ENCODE measurements at places on chromosomes 11 and 22.

DNA sequence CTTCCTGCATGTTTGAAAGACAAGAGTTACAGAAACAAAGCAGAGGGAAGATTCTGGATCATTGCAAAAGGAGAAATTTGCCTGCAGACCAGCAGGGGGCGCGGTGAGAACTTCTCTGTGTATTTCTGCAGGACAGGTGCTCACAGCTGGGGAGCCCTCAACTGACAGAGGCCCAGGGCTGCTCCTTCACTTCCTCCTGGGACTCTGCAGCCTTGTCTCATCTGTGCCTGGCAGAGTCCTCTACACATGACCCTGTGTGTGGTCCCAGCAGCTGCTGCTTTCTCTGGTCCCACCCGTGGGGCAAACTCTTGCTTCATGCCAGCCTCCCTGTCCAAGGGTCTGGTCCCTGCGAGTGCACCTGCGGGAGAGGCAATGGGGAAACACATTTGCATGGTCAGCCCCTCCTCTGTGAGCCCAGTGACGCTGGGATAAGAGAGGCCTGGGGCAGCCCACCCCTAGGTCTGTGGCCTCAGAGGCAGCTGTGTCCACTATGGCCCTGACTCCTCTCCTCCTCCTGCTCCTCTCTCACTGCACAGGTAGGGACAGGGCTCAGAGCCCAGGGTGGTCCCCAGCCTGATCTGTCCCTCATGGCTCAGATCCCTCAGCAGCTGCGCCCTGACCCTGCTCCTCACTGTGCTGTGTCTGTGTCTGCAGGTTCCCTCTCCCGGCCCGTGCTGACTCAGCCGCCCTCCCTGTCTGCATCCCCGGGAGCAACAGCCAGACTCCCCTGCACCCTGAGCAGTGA is 43.2 kb upstream of the VPREB1 start:
- peak; percentile 53 for DNase-seq

GRCh38 chr11:117454564-117454917 is 126.9 kb downstream of the CEP164 start:
- no peak for DNase-seq

DNA sequence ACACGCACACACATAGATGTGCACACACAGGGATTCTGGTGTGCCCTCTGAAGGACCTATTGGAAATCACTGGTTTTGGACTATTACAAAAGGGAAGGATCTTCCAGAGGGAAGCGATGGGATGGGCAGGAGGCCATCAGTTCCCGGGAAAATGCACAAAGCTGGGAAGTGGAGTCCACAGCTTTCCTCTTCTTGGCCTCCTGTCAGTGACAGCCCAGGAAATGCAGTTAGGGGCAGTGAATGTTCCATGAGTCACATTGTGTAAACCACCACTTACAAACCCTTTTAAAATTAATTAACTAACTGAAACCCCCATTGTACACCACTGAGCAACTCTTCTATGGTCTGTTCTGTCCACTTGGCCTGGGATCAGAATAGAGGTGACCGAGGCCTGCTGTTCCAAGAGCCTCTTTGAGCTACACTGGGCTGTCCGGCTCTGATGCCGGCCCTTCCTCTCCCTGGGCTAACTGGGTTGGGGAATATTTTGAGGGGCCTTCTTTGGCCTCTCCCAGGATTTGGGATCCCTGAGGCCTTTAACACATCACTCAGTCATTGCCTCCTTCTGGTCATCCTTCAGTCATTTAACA is 137.7 kb downstream of the FEZ1 start:
- DNase-seq = no peak

DNA sequence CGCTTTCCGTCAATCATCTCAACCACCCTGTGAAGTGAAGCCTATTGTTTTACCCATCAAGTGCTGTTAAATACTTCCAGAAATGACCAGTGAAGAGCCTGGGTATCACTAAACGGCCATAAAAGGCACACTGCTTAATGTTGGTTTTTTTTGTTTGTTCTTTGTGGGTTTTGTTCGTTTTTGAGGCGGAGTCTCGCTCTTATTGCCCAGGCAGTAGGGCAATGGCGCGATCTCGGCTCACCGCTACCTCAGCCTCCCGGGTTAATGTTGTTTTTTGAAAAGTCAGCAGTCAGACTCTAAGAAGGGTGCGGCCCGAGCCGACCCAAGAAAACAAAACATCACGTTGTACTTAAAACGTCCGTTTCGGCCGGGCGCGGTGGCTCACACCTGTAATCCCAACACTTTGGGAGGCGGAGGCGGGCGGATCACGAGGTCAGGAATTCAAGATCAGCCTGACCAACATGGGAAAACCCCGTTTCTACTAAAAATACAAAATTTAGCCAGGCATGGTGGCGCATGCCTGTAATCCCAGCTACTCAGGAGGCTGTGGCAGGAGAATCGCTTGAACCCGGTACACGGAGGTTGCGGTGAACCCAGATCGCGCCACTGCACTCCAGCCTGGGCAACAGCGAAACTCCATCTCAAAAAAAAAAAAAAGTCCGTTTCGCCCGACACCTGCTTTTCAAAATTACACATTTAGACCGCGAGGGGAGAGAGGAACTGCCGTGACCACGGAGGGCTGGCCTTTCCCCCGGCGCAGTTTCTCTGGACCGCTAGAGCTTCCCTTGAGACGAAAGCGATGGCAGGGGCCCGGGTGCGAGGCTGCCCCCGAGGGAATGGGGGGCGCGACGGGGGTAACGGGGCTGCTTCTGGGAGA is 714 bp downstream of the CD59 start:
- DNase-seq = peak; percentile 45

DNA sequence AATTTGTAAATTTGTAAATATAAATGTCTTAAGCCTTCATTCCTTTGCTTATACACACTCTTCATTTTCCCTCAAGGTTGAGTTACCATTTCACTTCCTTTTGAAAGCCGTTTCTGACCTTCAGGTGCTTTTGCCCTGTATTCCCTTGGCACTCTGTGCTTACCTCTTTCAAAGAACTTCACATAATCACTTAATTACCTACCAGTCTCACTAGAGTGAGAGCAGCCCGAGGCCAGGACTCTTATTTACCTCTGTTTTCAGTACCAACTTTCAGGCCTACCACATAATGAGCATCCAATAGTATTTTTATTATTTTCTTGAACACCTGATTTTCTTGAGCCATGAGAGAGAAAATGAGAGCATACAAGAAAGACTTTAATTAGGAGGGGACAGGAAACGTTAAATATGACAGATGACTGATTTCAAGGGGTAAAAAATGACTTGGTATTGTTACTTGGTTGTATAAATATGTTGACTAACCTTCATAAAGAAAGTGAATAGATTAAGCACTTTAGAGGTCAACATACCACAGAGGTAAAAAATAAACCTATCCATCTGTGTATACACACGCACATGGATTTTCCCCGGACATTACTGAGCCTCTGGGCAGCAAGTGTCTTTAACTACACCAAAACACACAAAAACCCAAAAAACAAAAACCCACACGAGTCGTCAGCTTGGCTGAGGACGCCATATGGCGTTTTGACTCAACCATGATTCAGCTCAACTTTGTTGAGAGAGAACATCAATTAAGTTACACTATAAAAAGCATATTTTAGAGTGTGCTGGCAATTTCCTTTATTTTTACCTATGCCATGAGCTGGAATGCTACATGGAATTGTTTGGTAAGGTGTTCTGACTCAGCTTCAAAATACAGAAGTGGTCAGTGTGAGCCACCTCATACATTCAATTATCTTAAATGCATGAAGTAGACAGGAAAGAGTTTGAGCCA is 7.6 kb downstream of the ATXN10 start:
- no peak for DNase-seq

DNA sequence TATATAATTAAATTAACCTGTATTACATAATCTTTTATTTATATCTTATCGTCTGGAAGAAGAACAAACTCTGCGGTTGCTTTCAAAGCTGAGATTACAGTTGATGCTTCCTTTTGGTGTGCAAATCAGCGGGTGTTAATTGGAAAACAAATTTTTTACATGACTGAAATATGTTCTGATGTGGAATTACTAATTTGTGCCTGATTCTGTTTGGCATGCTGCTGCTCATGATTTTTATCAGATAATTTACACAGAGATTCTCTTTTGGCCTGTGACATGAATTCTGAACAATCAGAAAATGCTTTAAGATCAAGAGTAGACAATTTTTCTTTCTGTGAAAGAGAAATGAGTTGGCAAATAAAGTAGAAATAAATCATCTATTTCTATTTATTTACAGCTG is 510.8 kb downstream of the NELL1 start:
- DNase-seq = no peak

- no peak for DNase-seq
These were observed 11.4 kb upstream of the CD44 start for GRCh38 chr11:35127619-35128018.

- no peak for DNase-seq
These were observed 77.7 kb downstream of the PKNOX2 start for GRCh38 chr11:125242141-125242775.

DNA sequence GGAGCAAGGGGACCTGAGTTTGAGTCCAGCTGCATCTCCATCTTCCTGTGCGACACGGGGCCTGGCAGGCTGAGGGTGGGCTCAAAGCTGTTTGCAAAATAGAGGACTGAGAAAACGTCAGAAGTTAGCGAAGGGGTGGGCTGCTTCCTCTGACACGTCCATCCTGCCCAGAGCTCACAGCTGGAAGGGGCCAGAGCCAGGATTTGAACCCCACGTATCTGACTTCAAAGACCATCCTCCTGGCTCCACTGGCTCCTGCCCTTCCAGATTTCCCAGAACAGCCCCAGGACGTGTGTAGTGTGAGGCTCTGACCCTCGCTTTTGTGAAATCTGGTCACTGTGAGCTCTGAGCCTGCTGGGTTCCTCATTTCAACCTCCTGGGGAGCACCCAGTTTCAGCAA is 56.3 kb downstream of the CD82 start:
- DNase-seq = peak; percentile 12

- DNase-seq = no peak
These were observed 222.8 kb downstream of the DDX10 start for GRCh38 chr11:108887436-108888238.

DNA sequence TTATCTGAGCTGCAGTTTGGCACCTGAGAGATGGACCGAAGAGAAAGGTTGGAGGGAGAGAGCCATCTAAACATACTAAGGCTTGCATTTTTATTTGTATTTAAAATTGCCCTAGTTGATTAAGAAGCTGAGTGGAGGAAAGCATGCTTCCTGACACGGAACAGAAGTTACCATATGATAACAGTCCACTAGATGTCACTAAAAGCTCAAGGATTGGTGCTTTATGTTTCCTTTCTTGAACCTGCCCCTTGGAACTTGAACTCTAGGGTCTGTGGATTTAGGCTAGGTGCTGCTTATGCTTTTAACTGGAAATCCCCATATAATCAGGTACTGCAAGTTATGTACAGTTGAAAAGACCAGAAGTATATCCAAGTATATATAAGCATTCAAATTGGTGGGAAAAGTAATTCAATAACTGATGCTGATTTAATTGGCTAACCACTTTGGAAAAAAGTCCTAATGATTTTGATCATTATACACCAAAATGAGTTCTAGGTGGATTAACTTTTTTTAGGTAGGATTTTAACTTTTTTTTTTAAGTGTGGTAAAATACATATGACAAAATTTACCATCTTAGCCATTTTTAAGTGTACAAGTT is 9.5 kb downstream of the RBMXL2 start:
- no peak for DNase-seq

DNA sequence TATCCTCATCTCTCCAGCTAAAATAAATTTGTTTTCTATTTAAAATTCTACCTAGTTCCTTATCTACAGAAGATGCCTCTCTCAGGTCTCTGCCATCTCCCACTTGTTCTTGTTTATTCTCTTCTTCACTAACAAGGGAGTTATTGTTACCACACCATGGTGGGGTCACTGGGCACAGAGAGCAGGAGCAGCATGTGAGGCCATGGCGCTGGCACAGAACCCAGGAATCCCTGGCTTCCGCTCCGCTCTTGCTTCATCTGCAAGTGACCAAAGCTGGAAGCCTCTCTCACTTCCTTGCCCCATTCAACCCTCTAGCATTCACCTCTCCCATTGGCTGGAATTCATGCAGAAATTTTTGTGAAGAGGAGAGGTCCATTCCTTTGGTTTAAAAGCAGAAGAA is 190.7 kb upstream of the NCAM1 start:
- no peak for DNase-seq

DNA sequence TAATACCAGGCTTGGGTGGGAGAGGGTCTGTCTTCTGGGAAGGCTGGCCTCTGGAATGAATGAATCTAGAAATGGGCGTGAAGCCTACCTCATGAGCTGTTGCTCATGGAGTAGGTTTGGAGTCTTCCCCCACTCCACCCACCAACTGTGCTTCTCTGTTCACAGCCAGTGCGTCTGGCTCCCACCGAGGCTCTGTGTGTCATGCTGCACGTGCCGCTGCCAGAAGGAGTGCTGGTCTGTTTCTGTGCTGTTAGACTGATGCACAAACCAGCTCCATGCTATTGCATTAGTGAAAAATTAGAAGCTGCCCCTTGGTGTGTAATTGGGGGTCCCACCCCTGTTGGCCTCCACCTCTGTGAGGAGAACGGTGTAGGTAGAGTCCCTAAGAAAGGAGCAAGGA is 132.3 kb upstream of the PARVA start:
- no peak for DNase-seq

GRCh38 chr11:79413268-79413667 is 27.6 kb downstream of the TENM4 start:
- peak; percentile 92 for DNase-seq

DNA sequence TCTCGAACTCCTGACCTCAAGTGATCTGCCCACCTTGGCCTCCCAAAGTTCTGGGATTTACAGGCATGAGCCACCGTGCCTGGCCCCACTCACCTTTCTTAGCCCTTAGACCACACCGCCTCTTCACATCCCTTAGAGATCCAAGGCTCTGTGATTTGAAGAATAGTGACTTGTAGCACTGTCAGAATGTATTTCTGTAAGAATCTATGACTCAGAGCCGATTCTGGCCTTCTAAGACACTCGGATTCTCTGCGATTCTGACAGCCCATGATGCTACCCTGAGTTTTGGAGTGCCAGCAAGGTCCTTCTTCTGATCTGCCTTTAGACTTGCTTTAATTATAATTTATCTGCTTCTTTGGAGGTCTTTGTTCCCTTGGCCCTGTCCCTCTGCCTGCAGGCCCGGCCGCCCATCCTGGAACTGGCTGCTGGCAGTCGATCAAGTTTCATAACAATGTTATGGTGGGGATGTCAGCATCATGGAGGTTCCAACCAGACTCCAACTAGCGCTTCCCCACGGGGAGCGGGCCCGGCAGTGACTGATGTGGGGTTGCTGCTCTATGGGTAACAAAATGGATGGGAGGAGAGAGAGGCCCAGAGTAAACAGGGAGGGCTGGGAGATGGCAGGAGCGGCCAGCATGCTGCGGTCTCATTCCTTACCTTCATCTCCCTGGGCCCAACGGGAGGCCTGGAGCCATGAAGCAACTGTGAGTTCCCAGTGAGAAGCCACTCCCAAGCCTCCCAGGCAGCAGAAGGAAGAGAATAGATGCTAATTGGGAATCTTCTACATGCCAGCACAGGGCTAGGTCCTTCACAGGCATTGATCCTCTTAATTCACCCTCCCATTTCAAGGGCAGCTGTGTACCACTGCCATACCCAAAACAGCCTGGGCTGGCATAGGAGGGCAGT is 55.7 kb upstream of the RASD2 start:
- DNase-seq = no peak

All from heart left ventricle (tissue), 16 donors.